ENCODE measurements at places on chromosomes 7 and 10. TPM values are rescaled to one million over a fixed set of nuclear protein-coding genes. Genes with fewer than 3 reads are reported as not detected.

HOGA1 gene
- 4.8 TPM for polyA plus RNA-seq

C10orf53 gene
- not detected for polyA plus RNA-seq

MYO1G gene
- 0.10 TPM for polyA plus RNA-seq

TMEM196 gene
- polyA plus RNA-seq, result not detected

CCDC136 gene
- polyA plus RNA-seq, result 48.4 TPM

DNA sequence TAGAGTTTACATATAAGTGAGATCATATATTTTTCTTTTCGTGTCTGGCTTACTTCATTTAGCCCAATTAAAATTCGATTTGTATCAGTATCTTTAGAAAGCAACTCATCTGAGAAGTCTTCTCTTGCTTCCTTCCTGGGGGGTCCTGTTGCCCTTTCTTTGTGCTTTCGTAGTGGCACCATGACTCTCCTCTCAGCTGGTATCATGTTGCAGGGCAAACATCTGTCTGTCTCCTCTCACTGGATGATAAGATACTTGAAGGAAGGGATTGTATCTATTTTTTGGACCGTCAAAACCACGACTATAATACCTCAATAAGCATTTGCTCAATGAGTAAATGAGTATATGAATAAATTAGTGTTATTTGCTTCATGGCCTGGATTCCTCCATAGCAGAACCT lies 382.5 kb upstream of the SORCS1 start:
- DNase-seq, result no peak

DNA sequence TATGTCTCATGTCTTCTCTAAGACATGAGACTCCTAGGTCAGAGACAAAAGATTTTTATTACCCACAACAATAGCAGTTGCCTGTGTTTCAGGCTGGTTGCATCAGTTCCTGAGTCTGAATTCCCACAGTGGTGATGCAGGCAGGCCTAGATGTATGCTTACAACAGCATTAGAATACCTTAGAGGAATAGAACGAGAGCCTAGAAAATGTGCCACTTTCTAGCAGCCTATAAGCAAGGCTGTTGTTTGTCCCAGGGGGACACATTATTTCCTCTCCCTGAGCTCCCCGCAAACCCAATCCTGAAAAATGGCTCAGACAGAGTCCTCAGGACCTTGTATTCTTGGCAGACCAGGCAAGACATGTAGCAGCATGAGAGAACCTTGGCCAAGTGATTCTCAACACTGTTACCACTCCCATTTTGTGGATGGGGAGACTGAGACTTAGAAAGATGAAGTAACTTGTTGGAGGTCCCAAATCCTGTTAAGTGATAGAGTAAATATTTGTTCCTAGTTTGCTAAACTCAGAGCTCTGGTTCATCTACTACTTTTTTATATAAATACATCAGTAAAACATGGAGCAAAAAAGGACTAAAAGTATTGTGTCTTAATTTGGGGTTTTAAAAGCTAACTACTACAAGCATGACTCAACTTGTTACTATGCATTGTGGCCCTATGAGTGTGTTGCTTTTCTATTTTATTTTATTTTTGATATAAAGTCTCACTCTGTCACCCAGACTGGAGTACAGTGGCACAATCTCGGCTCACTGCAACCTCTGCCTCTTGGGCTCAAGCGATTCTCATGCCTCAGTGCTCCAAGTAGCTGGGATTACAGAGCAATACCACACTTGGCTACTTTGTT lies 14.2 kb downstream of the VTI1A start:
- no peak for DNase-seq

DNA sequence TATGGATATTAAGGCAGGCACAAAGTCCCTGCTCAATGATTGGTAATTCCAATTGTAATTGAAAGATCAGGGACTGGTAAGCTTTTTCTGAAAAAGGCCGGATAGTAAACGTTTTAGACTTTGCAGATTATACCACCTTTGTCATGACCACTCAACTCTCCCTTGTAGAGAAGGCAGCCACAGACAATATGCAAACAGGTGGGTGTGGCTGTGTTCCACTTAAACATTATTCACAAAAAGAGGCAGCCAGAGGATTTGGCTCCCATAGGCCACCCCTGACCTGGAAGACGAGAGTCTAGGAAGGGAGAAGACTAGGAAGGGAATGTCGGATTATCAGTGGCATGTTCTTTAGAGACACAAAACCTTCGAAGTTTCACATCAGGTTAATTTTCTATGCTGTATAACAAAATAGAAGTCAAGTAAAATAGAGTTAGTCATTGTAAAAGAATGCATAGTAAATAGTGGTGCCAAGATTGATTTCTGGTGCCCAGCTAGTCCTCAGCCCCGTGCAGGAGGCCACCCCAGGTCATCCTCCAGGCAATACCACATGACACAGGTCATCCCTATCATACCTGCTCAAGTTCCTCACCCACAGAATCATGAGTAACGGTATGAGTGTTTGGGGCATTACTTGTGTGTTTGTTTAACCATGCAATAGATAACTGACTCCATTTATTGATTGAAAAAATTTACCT lies 193.8 kb downstream of the PLPP4 start:
- no peak for DNase-seq

GRCh38 chr7:52959336-52959735 lies 76.1 kb upstream of the POM121L12 start:
- DNase-seq, result no peak

- no peak for DNase-seq
These were observed 68.6 kb upstream of the PPP2R2D start for GRCh38 chr10:131832056-131832685.

DNA sequence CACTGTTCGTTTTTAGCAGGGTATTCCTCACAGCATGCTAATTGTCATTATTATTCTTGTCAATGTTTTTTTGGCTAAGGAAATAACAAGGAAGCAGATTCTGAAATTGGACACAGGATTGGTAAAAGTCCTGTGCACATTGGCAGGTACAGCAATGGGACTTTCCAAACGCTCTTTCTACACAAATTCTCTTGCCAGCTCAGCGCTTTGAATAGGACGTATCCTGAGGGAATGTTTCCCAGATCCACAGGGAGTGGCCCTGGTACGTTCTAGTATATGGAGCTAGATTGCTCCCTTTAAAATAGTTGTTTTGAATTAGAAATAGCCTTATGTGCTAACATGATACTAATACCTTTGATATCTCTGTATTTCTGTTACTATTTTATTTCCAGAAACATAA lies 82.8 kb upstream of the GRB10 start:
- DNase-seq, result no peak

GRCh38 chr7:73366990-73367389 lies 39.0 kb downstream of the FKBP6 start:
- DNase-seq, result no peak

GRCh38 chr10:117670116-117670904 lies 127.8 kb downstream of the EMX2 start:
- no peak for DNase-seq

- no peak for DNase-seq
These were observed 43.3 kb downstream of the SFTPD start for GRCh38 chr10:79905322-79906314.

- no peak for DNase-seq
These were observed 294.0 kb upstream of the VWC2 start for GRCh38 chr7:49479441-49479840.

GRCh38 chr10:18886102-18886501 lies 162.5 kb upstream of the MALRD1 start:
- DNase-seq, result peak; percentile 43

DNA sequence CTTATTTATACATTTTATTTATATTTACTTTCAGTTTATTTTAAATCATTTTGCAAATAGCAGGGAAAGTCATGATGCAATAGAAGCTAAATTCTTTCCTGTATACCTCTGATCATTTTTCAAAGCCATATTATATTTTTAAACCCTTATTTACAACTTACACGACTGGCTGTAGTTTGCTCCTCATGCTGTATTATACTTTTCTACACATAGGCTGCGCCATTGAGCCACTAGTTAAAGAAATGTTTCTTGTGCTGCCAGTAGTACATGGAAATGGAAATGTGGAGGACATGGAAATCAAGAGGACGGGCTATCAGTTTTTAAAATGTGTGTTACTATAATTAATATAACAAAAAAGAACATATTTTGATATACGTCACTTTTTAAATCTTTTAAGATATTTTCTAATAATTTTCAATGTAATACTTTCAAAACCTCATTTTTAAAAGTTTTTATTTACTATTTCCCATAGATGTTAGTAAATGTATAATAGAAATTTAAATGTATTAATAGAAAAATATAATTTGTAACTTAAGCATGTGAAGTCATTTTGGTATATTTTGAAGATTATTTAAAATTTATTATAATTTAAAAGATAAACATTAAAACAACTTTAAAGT lies 118.5 kb downstream of the VTI1A start:
- DNase-seq, result peak; percentile 60

DNA sequence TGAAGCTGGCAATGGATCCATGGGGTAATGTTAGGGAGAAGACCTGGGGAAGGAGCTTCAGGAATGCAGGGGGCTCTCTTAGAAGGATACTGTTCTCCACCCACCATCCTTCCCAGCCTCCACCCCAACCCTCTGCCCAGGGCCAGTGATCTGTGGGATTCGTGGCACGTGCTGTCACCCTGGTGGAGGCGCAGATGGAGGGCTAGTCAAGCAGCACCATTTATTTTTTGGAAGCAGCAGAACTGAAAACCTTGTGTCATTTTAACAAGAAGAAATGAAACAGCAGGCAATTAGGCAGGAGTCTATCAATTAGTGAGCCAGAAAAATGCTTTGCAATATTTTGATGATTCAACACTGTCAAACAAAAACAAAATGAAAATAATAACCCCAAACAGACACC lies 155.9 kb downstream of the SH2D4B start:
- no peak for DNase-seq

DNA sequence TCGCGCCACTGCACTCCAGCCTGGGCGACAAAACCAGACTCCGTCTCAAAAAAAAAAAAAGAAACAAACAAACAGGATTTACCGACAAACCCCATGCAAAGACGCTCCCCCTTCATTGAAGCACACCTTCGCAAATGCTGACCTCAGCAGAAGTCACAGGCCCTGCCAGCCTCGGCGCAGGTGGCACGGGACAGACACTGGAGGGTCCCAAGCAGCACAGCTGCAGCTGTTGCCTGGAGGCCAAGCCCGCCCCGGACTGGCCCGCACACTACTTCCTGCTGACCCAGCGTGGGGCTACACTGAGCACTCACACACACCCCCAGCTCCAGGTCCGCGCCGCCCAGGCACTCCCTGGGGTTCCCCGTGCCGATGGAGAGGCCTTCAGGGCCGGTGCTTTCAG lies 31.2 kb downstream of the SNX8 start:
- DNase-seq, result no peak

DNA sequence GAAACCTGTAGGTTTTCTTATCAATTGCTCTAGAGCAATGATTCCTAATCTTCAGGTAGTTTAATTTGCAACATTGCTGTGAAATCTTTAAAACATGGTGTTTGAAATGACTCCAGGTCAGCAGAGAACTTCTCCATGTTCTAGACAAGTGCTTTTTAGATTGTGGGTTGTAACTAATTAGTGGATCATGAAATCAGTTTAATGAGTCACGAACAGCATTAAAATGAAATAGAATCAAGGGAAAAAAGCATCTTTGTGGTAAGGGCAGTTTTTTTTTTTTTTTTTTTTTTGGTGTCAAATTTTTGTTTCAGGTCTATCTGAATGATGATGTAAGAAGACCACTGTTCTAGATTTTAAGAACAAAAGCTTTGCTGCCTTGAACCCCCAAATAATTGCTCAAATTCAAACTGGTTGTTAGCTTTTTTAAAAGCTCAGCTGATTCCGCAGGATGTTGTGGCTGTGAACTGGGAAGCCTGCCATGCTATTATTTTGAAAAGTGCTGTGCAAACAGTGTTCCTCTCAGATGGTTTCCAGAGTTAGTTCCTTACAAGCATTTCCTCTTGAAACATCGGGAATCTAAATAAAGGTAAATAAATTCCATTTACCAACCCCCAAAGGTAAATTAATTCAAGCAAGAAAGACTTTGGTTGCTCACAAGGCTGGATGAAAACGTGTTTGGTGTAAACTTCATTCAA lies 13.1 kb upstream of the PDK4 start:
- no peak for DNase-seq

DNA sequence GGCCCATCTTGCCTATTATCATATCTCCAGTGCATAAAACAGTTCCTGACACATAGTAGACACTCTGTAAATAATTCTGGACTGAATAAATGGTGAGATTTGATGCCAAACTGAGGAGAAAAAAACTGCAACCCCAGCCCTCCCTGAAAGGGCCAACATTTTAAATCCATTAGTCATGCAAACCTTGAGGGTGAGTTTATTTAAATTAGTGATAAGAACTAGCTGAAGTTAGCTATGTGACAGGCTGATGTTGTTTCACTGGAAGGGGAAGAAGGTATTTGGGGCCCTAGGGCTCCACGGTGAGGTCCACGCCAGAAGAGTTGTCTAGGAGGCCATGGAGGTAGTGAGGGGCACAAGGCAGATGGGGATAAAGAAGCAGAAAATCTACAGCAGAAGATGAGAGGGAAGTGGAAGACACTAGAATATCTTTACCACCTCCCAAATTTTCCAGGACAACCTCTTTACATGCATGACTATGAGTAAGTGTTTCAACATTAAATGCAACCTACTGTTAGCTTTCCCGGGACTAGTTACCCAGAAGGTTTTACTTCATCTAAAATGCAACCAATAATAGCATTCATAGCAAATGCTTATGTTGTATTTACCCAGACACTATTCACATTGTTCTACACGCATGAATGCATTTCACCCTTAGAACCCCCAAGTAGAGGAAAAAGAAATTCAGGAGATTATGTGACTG lies 183.2 kb upstream of the LYZL1 start:
- DNase-seq, result no peak

DNA sequence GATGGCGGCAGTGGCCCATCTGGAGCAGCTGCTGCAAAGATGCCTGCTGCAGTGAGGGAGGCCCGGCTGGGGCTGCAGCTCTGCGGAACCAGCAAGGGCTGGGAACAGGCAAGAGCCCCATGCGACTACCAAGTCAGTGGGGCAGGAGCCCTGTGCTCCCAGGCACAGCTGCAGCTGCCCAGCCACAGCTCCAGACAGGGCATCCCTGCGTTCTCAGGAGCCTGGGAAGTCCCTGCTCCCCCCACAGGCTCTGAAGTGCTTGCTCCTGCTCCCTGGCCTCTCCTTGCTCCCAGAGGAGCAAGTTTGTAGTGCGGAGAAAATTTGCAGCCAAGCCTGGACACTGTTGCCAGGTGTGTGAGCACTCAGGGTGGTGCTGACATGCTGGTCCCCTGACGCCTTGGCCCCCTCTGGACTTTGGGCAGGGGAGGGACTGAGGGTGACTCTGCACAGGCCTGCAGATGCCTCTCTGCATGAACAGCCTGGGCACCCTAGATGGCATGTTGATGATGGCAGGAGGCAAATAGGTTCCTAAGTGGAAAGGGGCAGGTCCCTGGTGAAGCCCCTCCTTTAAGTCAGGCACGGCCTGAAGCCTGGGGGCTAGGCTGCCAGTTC lies 105.6 kb downstream of the LYZL1 start:
- DNase-seq, result no peak
